HT-29 (cell line): ENCODE measurements at places on chromosomes 6 and 20. TPM values are rescaled to one million over a fixed set of nuclear protein-coding genes. Genes with fewer than 3 reads are reported as not detected.

The ZFP64 gene
- total RNA-seq, result 16.5 and 22.2 TPM in 2 replicates

The CEP85L gene
- total RNA-seq, result 0.05 and 0.13 TPM in 2 replicates

The HAO1 gene
- total RNA-seq, result not detected in 2 replicates

The UBD gene
- total RNA-seq, result not detected in 2 replicates

The RNF182 gene
- not detected in 2 replicates for total RNA-seq

DNA sequence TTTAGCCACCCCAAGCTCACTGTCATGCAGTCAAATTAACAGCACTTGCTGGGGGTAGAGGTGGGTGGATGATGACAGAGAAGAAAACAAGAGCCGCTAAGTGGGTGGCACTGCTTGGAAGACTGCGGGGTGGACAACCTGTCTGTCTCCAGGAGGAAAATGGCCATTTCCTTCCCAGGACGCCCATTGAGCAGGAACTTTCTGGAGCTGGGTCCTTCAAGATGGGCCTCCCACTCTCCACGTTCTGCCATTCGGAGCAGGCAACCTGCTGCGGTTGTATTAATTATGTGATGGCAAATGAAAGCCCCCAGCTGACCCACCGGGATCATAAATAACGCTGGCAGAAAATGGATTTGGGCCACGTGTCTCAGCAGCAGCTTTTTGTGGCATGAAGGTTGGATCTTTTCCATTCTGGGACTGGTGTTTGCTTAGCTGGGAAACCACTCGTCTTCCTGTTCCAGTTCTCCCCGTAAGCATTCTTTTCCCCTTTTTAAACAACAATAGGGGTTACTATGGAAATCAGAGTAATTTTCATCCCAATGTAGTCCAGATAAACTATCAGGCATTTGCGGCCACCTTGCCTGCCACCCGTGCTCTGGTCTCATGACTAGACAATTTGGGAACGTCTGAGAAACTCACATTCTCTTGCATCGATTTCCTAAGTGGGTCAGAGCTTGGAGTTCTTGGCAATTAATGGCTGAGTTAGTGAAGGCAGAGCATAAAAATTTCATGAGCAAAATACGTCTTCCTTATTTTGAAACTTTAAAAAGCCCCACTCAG, 215.5 kb downstream of the ANKRD60 start:
- no peak for DNase-seq

The TNFRSF6B gene
- 4.1 and 4.9 TPM in 2 replicates for total RNA-seq

GRCh38 chr20:38894091-38894847, 31.9 kb upstream of the FAM83D start:
- no peak for DNase-seq

GRCh38 chr6:12408752-12409151, 118.6 kb downstream of the EDN1 start:
- DNase-seq, result no peak

DNA sequence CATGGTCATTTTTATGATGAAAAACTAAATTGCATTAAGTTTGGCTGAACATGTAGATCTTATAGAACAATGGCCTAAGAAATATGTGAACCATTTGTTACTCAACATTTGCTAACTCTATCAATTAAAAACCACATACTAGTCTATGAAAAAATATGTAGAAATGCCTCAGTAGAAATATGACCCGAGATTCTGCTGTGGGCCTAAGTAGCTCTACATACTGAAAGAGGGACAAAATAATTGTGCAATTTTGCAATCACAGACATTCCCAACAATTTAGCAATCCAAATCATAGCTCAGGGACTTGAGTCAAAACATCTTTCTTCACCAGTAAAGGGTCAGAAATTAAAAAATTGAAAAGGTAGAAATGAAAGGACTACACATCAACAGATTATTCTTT, 619.0 kb downstream of the FRK start:
- no peak for DNase-seq

The REM1 gene
- not detected in 2 replicates for total RNA-seq

- no peak for DNase-seq
Measured at GRCh38 chr6:112184951-112185350, 69.4 kb downstream of the LAMA4 start.

GRCh38 chr6:166079841-166080240, 87.8 kb downstream of the TBXT start:
- no peak for DNase-seq

The TAP2 gene
- 50.3 and 54.9 TPM in 2 replicates for total RNA-seq

DNA sequence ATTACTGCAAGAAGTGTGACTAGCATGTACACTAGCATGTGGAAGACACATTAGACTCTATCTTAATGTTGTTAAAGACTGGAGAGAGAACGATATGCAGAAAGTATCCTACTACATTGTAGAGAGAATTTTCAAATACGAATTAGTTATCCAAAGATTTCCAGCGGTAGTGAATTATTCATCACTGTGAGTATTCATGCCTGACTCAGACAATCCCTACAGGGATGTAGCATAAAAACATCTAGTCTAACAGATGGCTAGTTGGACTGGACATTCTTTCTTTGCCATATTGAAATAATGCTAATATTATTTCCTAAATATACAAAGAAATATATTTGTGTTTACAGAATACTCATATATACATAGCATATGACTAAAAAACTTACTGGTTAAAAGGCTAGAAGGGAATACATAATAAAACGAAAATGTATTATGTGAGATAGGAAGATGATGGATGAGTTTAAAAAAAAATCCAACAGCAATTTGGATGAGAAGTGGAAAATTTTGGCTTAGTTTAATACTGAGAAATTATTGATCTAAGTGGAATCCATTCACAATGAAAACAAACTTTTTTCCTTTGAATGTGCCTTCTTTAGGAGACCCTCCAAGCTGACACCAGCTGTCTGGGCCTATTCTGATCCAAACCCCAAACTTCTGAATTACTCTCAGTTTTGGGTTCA, 580.7 kb downstream of the RFPL4B start:
- DNase-seq, result no peak

DNA sequence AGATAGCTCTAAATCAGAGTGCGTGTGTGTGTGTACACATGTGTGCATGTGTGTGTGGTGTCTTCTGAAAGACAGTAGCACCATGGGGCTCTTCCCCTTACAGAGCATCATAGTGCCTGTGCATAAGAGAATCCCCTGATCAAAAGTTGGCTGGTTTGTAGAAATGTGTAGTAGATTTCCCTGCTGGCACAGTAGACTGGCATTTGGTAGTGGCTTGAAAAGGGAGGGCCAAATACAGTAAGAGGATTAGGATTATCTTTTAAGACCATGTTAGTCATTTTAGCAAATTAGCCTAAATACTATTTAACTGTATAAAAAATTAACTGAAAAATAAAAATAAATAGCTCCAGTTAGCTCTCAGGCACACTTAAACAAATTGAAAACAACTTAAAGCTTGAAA, 112.6 kb downstream of the B3GAT2 start:
- no peak for DNase-seq

The KCNQ5 gene
- not detected in 2 replicates for total RNA-seq

The SLC17A2 gene
- not detected in 2 replicates for total RNA-seq
